Left cardiac atrium (tissue), 4 donors: ENCODE measurements at places on chromosomes 6 and 20. TPM values are rescaled to one million over a fixed set of nuclear protein-coding genes. Genes with fewer than 3 reads are reported as not detected.
A peak's percentile ranks its signal among the peaks of the same experiment; 100 is the strongest.

DNA sequence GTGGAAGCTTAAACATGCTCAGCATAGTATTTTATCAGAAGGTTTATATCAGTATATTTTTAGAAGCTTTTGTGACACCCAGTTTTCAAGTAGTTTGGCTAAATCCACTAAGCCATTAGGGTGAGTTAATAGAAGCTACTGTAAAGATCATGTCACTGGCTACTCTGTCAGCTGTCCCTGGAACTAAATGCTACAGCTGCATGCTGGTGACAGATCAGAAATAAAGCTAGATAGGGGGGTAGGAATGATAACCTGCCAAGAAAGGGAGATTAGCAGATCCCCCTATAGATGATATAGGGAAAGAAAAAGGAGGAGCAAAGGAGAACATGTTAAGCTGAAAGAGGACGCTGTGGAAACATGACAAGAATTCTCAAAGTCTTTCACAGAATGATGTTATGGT is 363.2 kb downstream of the QKI start:
- no peak for DNase-seq

Gene CITED2
- 51.3 TPM for total RNA-seq

GRCh38 chr20:57647933-57648785 is 27.9 kb upstream of the ZBP1 start:
- DNase-seq: no peak

GRCh38 chr6:51472745-51473487 is 614.5 kb downstream of the PKHD1 start:
- DNase-seq: no peak

GRCh38 chr6:127404133-127404532 is 55.1 kb downstream of the KIAA0408 start:
- DNase-seq: no peak

DNA sequence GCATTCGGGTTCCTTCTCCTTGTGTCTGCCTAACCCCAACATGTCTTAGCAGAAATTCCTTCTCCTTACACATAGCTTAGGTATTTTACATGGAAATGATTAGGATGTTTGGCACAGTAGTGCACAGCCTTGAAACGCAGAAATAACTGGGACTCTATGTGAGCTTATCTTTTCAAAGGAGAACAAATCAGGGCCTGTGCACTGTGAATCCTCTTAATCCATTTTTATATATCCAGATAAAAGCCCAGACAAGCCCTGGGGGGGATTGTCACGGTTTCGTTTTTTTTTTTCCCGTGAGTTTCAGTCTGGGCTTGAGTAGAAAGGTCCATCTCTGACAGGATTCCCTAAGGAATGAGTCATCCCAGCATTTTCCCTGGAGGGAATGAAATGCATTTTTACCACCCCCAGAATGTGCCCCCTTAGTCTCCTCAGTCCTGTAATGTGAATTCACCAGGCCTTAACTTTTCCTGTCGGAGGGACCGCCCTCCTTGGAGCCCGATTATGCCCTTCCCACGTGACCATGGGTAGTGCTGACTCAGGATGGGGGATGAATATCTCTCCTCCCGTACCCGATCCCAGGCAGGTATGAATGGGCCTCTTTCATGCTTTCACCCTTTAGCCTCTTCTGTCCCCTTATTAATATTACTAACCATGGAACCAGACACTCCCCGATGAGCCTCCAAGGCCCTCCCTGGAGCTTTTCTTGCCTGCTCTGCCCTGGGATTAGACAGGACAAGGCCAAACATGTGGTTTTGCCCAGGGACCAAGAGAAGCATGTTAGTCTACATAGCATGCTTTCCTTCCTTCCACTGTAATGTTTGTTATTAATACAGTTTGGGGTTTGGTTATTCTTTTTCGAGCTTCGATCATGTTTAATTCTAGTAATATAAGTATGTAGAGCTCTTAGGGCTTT is 23.9 kb upstream of the NAA20 start:
- DNase-seq: peak; percentile 50

Gene BMP5
- total RNA-seq: 4.6 TPM

Gene FERMT1
- total RNA-seq: 1.1 TPM

DNA sequence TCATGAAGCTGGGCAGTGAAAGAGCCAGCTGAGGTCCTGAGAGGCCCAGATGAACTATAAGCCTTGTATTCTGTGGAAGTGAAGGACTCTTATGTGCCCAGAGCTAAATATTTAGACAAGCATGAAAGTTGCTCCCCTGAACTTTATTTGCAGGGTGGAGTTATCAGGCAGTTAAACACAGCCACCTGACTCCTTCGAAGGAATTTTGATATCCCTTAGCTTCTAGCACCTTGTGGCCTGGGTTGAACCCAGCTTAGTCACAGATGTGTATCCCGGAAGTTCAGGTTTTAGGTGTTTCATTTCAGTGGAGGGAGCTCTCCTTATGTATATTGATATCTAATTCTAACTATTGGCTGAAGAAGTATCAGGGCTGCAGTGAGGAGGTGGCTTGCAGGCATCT is 20.4 kb downstream of the NR2E1 start:
- no peak for DNase-seq

Gene ZBP1
- 0.47 TPM for total RNA-seq

Gene TCP11
- total RNA-seq: not detected
